ENCODE measurements at places on chromosomes 3 and 15.

- DNase-seq, result no peak
Measured at GRCh38 chr3:34323517-34323916, 525.1 kb downstream of the PDCD6IP start.

DNA sequence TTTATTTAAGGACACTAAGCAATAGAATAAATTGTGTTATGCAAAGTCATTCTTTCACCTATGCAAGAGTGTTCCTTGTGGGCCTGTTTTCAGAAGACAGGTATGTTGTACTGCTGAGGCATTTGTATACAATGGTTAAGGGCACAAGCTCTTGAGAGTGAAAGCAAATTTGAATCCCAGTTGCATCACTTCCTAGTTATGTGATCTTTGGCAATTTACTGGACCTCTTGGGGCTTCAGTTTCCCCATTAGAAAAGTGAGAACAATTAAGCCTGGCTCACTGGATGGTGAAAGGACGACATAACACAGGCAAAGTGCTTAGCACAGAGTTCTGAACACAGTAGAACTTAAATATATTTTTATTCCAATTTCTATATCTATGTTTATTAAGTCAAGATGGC lies 117.4 kb downstream of the EFHB start:
- peak; percentile 16 for DNase-seq

- DNase-seq, result no peak
Measured at GRCh38 chr15:52437646-52438045, 91.0 kb downstream of the MYO5A start.

- no peak for DNase-seq
Measured at GRCh38 chr3:67661089-67661488, 6.7 kb upstream of the SUCLG2 start.

- no peak for DNase-seq
Measured at GRCh38 chr3:47261301-47261700, 21.3 kb downstream of the KIF9 start.

DNA sequence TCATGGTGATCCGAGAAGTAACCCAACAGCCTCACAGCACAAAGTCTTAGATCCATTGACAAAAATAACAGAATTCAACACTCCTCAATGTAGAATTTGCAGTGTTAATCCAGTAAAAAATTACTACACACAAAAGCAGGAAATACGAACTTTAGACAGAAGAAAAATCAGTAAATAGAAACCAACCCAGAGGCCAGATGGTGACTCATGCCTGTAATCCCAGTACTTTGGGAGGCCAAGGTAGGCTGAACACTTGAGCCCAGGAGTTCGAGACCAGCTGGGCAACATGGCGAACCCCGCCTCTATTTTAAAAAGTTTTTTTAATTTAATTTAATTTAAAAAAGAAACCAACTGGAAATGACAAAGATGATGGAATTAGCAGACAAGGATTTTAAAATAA lies 36.1 kb downstream of the SELENOT start:
- no peak for DNase-seq

- DNase-seq, result no peak
Measured at GRCh38 chr15:90042356-90042755, 41.2 kb downstream of the ZNF710 start.

DNA sequence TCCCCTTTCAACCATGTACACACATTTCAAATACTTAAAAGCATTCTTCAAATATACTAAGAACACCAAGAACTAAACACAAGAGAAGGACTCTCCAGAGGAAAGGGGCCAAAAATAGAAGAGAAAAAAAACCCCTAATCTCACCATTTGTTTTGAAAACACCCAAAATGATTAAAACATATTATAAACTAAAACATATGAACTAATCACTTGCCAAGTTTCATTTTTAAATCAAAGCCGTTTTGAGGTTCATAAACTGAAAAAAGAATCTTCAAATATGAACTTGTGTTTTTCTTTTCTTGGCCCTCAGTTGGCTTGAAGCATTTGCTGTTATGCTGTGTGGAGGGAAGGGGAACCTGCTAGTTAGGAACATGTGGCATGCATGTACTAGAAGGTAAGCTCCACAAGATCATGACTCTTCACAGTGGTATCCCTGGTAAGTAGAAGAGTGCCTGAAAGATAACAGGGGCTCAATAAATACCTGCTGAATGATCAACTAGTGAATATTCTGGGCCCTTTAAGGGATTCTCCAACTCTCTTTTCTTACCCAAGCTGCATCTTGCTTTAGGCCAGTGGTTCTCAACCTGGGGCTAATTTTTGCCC lies 224.5 kb downstream of the TIGIT start:
- DNase-seq, result no peak

DNA sequence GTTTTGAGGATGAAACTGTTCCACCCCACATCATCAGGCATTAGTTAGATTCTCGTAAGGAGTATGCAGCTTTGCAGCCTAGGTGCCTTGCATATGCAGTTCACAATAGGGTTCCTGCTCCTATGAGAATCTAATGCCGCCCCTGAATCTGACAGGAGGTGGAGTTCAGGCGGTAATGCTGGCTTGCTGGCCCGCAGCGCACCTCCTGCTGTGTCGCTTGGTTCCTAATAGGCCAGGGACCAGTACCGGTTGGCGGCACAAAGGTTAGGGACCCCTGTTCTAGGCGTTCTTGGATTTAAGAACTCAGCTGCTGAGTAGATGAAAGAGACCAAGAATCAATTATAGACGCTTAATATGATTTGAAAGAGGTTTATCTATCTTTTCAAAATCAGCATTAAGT lies 595.4 kb downstream of the CADM2 start:
- DNase-seq, result no peak

- DNase-seq, result no peak
Measured at GRCh38 chr15:25802285-25802830, 60.8 kb downstream of the ATP10A start.

GRCh38 chr3:192917404-192918274 lies at the start of gene MB21D2:
Gene MB21D2, minus strand, starts transcription at chr3:192917856. Its CDS starts 16 bp downstream, at chr3:192917840.
- peak; percentile 79 for DNase-seq

GRCh38 chr15:50798684-50799083 lies 33.2 kb upstream of the SPPL2A start:
- DNase-seq, result no peak

GRCh38 chr15:62745621-62746225 lies 296.8 kb upstream of the TPM1 start:
- no peak for DNase-seq

DNA sequence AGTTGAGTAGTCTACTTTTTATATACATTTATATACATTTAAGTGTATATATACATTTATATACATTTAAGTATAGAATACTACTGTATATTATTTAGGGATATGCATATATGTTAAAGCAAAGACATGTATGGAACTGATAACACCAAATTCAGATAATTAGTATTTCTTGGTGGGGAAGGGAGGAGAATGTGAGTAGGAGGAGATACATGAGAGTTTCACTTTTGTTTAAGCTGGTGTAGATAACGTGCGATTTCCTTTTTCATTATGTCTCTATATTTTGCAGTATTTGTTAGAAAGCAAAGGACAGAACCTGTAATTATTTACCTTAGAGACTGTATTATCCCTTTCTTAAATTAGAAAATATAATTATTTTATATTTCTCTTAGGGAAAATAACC lies 16.6 kb upstream of the NIT2 start:
- no peak for DNase-seq

DNA sequence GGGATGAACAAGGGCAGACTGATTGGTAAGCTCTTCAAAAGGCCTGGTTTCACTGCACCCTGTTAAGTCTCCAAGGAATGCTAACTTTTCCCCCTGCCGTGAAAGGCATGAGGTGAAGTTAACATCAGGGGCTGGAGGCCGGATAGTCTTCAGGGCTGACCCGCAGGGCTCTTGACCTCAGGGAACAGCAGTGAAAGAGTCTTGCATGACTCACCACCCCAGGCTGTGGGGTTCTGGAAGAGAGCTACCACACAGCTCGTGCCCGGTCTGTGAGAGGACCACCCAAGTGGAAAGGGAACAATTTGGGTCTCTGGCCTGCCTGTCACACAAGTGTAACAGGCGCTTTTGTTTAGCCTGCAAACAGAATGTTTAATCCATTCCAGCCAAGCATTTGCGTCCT lies 504.9 kb downstream of the EDEM1 start:
- DNase-seq, result no peak

GRCh38 chr3:128439226-128439625 lies 27.5 kb downstream of the DNAJB8 start:
- no peak for DNase-seq

DNA sequence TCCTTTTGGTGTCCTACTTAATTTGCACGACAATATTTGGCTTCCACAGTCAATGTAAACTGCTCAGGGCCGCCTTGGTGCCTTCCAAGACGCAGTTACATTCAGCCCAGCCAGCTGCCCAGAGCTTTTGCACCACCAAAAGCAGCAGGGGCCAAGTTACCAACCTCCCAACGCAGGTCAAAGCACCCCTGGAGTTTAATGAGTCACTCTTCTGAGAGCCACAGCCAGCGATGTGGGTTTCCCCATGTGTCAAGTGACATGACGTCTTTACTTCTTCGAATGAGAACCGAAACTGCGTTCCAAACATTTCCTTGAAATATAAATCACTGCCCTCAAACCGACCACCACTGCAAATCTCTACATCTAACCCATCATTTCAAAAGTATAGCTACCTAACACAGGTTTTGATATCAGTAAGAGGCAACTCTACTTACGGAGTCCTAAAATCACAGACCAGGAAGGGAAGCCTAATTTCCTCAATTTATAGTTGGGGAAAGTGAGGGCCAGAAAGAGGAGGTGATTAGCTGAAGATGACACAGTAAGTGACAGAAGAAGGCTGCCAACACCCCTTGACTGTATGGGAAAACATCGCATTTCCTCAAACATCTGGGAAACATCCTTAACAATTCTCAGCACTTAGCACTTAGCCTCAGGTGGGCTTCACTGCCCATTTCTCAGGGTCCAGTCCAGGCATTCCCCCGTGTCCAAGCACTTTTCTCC lies 24.5 kb downstream of the MB21D2 start:
- DNase-seq, result peak; percentile 63

DNA sequence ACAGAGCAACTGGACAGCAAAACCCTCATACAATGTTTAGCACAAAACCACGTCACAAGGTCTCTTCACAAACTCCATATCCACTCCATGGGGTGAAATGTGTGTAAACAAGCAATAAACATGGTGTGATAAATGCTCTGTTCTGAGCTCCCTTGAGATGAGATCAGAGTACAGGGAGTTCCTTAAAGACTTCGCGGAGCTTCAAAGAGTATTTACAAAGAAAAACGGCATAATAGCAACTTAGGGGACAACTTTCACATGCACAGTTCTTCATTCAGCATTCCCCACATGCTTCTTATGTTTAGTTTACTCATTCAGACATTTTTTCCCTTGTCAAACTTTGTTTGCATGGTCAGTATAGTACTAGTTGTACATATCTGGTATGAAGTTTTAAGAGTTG lies 52.5 kb upstream of the SUCLG2 start:
- DNase-seq, result no peak

DNA sequence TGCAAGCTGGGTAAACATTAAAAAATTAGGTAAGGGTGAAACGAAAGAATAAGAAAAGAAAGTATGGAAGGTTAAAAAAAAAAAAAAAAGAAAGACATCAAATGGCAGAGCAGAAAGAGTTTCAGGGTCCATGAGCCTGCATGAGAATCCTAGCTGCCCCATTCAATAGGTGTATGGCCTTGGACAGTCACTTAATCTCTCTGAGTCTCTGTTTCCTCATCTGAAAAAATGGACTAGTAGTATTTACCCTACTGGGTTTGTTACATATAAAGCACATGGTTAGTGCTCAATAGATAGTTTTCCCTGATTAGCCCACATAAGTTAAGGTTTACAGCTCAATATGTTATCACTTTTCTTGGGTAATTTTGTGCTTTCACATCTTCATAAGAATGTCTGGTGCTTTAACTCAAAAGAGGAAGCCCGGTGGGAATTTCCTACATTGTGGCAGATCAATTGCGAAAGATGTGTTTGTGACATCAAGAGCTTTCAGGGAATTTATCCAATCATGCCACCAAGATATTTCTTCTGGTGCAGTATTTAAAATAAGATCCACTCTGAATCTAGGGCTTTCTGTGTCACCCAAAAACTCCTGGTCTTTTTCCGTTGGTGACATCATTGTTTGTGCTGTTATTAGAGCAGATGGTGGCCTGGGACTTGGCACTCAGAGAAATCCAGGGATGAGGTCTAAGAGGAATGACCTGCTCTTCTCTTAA lies 57.2 kb upstream of the UBE2E1 start:
- peak; percentile 67 for DNase-seq

GRCh38 chr3:169362868-169363267 lies 300.6 kb downstream of the MECOM start:
- DNase-seq, result no peak

DNA sequence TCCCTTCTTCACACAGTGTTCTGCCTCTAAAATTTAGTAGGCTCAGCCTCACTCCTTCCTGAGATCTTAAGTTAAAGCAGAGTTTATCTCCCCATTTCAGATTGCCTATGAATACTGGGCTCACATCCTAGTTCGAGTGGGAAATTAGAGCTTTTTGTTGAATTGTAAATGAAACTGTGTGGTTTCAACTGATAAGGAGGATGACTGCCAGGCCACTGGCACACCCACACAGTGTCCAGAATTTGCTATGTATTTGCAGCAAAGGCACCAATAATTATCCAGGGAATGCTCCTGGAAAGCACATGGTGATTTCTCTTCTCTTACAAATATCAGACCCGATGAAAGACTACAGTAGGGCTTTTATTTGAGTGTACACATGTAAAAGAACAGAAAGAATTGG lies 308.1 kb upstream of the COL8A1 start:
- DNase-seq, result no peak

GRCh38 chr3:158160958-158161357 lies 51.1 kb downstream of the RSRC1 start:
- no peak for DNase-seq

- peak; percentile 69 for DNase-seq
Measured at GRCh38 chr3:40584625-40585189, 59.9 kb downstream of the ZNF621 start.

DNA sequence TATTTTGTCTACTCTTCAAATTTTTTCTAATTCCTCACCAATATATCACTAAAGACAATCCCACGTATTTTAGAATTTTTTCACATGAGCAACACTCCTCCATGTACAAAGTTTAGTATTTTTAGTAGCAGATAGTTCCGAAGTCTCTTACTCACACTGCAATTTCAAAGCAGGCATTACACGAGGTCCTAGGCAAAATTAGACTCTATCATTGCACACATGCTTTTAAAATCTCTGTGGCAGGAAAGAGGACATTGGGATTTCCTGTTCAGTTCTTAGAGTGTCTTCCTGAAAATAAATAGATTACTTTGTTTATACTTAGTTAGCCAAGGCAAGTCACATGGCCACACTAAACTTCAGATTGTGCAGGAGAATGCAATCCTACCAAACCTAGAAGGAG lies 847.7 kb downstream of the ROBO2 start:
- DNase-seq, result no peak

GRCh38 chr15:40274350-40275274 lies 8.3 kb downstream of the ANKRD63 start:
- DNase-seq, result peak; percentile 95

DNA sequence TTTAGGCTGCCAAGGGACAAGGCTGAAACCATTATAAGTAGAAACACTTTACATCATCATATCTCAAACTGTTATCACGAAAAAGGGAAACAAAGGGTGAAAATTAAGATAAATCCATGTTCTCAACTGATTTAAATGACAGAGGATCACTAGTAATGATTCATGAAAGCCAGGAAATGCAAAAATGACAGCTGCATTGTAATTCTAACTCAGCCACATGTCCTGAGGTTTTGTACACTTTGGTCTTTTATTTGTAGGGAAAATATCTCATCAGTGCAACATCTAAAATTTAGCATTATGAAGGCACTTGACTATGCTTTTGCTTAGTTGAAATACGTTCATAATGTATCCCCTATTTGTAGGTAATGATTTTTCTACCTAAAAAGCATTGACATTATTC lies 379.7 kb downstream of the TIGIT start:
- no peak for DNase-seq
